ENCODE measurements at places on chromosomes 4 and X.

GRCh38 chrX:68870357-68870756 is 41.5 kb downstream of the EFNB1 start:
- no peak for DNase-seq

DNA sequence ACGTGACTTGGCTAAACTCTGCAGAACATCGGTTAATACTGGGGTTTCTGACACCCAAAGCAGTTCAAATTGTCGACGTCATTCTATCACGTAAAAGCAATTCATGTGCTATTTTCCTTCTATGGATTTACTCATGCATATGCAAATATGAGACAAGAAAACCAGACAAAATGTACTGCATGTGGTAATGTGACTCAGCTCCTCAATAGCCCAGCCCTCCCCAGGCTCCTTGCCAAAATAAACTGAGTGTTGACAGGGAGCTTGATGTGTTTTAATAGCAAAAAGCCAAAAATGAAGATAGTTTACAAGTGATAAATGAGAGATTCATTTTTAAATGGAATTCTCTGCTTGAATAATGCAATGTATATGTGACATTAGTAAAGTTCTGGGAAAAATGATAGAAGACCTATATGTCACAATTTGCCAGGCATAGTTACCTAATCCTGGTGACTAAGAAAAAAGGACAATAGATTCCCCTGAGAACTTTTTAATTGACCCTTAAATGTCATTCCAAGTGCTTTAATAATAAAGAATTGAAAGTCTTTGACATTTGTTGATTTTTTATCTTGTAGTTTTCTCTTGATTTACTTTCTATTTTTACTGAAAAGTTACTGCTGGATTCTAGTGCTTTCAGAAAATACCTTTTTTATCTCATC is 1700.6 kb upstream of the TENM3 start:
- no peak for DNase-seq

DNA sequence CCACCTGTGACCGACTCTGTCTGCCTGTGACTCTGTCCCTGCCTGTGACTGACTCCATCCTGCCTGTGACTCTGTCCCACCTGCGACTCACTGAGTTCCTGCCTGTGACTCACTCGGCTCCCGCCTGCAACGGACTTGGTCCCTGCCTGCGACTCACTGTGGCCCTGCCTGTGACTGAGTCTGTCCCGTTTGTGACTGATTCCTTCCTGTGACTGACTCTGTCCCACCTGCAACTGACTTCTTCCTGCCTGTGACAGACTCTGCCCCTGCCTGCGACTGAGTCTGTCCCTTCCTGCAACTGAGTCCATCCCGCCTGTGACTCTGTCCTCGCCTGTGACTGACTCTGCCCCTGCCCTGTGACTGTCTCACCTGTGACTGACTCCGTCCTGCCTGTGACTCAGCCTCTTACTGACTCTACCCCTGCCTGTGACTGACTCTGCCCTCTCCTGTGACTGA is 9.6 kb upstream of the UVSSA start:
- no peak for DNase-seq

- DNase-seq = no peak
Observed at GRCh38 chrX:108018656-108019381, 26.0 kb upstream of the VSIG1 start.
